ENCODE measurements at places on chromosomes 16 and 17.

GRCh38 chr17:164303-165235 lies 16.9 kb downstream of the DOC2B start:
- no peak for DNase-seq

DNA sequence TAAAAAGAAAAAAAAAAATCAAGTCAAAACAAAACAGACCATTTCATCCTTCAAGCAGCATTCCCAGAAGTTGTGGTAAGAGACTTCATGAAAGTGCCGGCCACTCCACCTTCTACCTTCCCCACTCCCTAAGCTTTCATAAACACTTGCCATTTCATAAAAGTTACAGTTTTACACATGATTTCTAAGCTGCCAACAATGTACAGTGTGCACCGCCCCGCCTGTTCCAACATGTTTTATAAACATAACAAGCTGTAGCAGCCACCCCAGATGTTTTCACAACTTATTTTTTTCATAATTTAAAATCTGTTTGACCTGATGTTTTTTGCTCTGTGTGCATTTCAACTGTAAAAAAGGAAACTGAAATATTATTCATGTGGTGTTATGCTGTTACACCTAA lies 608.1 kb downstream of the TOX3 start:
- no peak for DNase-seq

GRCh38 chr17:64460955-64461354 lies 12.0 kb downstream of the MILR1 start:
- no peak for DNase-seq

- DNase-seq, result no peak
These were observed 28.5 kb downstream of the CRLF3 start for GRCh38 chr17:30796016-30796415.

DNA sequence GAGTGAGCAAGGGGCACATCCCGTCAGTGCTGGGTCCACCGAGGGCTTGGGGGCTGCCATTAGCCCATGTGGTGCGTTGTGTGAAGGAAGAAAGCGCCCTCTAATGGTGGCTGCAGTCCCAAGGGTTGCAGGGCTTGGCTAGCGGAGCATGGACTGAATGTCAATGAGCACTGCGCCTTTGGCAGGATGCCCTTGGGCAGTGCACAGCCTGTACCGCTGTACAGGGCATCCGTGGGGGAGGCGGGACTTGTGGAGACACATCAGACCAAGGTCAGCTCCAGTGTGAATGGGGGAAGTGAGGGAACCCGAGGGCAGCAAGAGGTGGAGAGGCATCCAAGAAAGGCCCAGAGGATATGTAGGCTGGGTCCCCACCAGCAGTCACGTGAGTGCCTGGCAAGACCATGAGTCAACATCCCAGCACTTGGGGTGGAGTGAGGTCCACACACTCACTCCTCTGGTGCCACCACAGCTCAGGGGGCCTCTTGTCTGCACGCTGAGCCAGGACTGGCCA lies 75.5 kb upstream of the MED9 start:
- DNase-seq, result no peak

GRCh38 chr16:27229891-27230470 lies 26.7 kb downstream of the KDM8 start:
- no peak for DNase-seq

- DNase-seq, result peak; percentile 73
These were observed 26.0 kb downstream of the SNX29 start for GRCh38 chr16:12002447-12003006.

GRCh38 chr16:76777721-76778465 lies 413.1 kb upstream of the MON1B start:
- no peak for DNase-seq

DNA sequence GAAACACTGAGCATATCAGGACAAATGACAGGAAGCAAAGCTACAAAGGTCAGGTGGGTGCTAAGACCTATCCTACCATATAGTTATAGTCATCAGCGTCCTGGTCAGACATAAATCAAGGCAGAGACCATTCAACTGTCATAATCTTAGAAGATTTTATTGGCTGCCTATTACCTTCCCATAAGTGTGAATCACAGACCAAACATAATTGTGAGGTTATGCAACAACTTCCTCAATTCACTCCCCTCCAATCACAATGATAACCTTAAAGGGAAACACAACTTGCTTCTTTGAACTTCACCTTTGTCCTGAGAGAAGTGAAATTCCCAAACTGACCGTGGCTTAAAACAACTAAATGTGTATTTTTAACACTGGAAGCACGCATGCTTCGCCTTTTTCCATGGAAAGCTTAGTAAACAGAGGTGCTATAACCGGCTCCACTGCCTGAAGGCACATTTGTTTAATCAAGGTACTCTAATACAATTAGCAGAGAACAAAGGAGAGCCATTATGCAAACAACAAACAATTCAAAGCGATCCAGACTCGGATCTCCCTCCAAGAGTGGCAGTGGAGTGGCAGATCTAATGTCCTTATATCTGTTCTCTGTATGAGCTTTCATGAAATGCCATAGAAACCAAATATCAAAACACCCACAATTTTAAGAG lies 84.9 kb downstream of the TMEM114 start:
- no peak for DNase-seq

- DNase-seq, result peak; percentile 52
These were observed 376 bp upstream of the STAC2 start for GRCh38 chr17:39225959-39226683.

Data from DMS79 (cell line).